ENCODE measurements at places on chromosomes 11 and 22.

DNA sequence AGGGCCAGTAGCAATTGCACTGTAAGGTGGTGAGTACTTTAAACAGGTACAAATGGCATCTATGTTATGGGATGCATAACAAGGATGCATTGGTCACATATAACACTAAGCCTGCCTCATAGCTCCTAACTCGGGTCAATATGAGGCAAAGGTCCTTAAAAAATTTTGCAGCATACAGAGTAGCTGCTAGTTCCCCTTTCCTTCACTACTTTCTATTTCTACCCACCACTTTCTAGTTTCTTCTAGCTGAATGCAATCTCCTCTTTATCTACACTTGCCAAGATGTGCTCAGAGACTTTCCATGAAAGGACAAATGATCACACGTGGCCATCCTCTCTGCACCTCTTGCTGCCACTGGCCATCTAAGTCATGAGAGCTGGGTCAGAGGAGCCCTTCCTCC, 9.8 kb downstream of the OR51F2 start:
- DNase-seq = no peak

- no peak for DNase-seq
These were observed 255.3 kb downstream of the SBF2 start for GRCh38 chr11:10038521-10039302.

DNA sequence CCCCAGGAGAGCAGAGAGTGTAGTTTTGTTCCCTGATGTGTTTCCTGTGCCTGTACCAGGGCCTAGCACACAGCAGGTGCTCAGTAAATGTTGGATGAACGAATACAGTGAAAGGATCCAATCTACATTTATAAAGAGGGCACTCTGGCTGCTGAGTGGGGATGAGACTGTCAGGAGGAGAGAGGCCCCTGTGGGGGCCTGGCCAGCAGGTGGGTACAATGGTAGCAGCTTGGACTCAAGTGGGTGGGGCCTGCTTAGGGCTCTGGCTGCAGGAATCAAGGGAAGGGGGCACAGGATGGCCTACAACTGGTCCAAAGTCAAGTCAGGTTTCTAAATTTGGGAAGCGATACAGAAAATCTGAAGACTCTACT, 156.6 kb upstream of the GRK3 start:
- no peak for DNase-seq

- no peak for DNase-seq
These were observed 92.3 kb upstream of the AMOTL1 start for GRCh38 chr11:94675813-94676212.

DNA sequence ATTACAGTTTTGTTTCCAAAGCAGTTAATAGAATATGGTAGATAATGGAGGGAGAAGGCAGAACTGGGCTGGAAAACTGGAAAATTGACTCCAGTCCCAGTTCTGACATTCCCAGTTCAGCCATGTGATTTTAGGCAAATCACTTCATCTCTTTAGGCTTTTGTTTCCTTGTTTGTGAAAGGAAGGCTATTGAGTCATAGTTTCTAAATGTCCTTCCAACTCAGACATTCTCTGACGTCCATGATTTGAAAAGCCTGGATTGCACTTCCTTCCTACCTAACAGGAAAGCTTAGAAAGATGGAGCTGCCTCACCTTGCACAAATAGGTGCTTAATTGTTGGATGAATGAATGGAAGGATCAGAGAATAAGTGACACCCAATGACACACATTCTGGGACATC, 19.8 kb upstream of the GALNT18 start:
- no peak for DNase-seq

DNA sequence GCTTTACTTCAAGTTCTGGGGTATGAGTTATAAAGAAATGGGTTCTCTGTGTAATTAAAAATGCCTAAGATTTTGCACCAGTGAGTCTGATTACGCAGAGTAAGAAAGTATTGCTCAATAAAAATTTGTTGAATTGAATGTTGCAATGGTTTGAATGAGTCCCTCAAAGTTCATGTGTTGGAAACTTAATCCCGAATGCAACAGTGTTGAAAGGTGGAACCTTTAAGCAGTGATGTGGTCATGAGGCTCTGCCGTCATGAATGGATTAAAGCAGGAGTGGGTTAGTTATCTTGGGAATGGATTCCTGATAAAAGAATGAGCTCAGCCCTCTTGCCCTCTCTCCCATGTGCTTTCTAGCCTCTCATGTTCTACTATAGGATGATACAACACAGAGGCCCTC, 52.6 kb upstream of the SESN3 start:
- DNase-seq = no peak

GRCh38 chr11:74739546-74740270, 8.5 kb upstream of the CHRDL2 start:
- DNase-seq = peak; percentile 28

GRCh38 chr11:91293119-91293518, 931.5 kb upstream of the FAT3 start:
- DNase-seq = no peak

GRCh38 chr11:38593649-38594048, 1995.6 kb upstream of the RAG2 start:
- no peak for DNase-seq

Data from stimulated activated CD4-positive, alpha-beta T cell treated with anti-CD3 and anti-CD28 coated beads, Interleukin-1b, Interleukin-23, amount 100 ng/mL, for 48 hours (primary cell).